Kidney (tissue), 22 donors: ENCODE measurements at places on chromosomes 6 and 20. TPM values are rescaled to one million over a fixed set of nuclear protein-coding genes. Genes with fewer than 3 reads are reported as not detected.
A peak's percentile ranks its signal among the peaks of the same experiment; 100 is the strongest.

SPO11 gene
- total RNA-seq = not detected

HAO1 gene
- not detected for total RNA-seq

RBL1 gene
- 6.5 TPM for total RNA-seq

SLPI gene
- 3,615 TPM for total RNA-seq

TINAG gene
- total RNA-seq = 22.1 TPM

DEFB132 gene
- total RNA-seq = not detected

FANCE gene
- total RNA-seq = 2.7 TPM

QKI gene
- 121 TPM for total RNA-seq

- DNase-seq = no peak
- H3K4me3 ChIP-seq = peak overlapping the region; percentile 59
- no peak overlapping the region for H3K27ac ChIP-seq
These were observed 104.8 kb upstream of the TRAF3IP2 start for GRCh38 chr6:111710439-111710838.

DNA sequence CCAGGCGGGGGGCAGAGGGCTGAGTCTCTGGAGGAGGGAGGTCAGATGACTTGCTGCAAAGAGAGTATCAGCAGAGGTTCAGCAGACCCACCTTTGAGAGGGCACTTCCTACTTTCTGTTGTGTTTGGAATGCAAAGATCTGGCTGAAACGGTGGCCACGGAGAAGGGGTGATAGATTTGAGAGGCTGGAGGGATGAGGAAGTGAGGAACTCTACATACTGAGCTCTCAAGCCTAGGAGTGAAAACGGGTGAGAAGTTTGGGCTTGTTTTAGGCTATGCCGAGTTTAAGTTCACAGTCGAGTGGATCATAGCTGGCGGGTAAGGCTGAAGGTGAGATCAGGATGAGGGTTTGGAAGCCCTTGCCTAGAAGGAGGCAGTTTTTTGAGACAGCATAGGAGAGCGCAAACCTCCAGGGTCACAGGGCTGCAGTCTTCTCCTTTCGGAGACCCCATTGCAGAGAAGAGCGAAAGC lies 477 bp upstream of the ITPA start:
- peak overlapping the region; percentile 38 for H3K27ac ChIP-seq
- peak; percentile 13 for DNase-seq

DNA sequence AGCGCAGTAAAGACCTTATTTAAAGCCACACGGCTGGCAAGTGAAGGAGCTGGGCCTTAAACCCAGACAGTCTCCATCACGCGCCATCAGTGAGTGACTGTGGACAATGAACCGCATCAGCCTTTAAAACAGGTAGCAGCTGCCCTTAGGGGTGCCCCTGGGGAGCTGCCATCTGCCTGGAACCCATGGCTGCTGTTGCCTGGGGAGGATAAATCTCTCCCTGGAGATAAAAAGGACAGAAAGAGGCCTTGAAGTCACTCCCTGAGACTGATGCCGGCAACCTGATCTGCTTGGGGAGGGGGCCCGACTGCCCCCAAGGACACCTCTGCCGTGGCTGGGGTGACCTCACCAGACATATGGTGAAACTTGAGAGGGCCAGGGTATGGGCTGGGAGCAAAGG lies 73.5 kb downstream of the PREX1 start:
- no peaks in the 10 kb centered on the region for H3K36me3 ChIP-seq
- no peaks in the 10 kb centered on the region for H3K4me1 ChIP-seq
- no peak overlapping the region for H3K4me3 ChIP-seq
- H3K27ac ChIP-seq = no peak overlapping the region

DNA sequence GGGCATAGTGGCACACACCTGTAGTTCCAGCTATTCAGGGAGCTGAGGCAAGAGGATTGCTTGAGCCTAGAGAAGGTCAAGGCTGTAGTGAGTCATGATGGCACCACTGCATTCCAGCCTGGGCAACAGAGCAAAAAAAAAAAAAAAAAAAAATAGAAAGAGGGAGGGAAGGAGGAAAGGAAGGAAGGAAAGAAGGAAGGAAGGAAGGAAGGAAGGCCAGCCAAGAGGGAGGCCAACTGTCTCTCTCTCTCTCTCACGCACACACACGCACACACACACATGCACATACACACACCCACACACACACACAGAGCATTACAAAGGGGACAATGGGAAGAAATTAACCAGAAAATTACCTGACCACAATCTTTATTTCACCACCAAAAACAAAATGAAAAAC lies 50.6 kb upstream of the COL9A1 start:
- H3K27ac ChIP-seq = no peak overlapping the region
- DNase-seq = no peak
- no peak overlapping the region for H3K4me3 ChIP-seq
- H3K27me3 ChIP-seq = no peaks in the 10 kb centered on the region

DNA sequence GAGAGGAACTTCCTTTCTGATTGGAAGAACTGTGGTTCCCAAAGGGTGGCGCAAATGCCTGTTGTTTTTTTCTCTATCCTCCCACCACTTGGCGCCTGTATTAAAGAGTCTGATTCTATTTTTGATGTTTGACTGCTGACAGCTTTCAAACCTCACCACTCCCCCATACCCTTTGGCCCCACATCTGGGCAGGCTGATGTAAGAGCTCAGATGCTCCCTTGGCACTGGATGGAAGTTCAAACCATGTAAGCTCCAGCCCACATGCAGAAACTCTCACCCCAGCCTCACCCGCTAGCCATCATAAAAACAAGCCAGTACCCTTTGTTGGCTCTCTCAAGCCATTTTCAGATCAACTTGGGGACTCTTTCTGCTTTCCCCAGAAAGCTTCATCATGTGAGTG lies 20.0 kb upstream of the TMEM14A start:
- no peak overlapping the region for H3K27ac ChIP-seq
- peak; percentile 14 for DNase-seq
- H3K4me3 ChIP-seq = no peak overlapping the region
- no peaks in the 10 kb centered on the region for H3K4me1 ChIP-seq

DNA sequence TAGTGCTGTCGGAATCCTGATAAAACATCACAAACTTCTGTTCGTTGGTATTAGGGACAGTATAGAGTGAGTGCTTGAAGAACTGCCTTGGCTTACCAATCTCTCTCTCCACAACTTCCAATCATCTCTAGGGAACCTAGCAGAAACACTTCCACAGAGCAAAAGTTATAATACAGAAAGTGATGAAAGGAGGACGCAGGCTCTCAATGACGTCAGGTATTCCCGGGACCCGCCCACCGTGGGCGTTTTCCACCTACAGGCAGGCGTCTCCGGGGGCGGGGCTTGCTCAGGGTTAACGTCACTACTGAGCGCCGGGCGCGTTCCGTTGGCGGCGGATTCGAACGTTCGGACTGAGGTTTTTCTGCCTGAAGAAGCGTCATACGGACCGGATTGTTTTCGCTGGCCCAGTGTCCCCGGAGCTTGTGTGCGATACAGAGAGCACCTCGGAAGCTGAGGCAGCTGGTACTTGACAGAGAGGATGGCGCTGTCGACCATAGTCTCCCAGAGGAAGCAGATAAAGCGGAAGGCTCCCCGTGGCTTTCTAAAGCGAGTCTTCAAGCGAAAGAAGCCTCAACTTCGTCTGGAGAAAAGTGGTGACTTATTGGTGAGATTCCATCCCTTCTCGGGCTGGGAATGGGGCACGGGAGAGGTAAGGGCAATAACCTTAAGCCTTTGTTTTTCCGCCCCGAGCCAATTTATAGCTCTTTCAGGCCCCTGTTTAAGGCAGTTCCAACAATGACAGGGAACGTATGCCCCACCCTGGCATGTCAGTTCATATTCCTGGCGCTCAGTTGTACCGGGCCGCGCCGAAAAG lies at the start of gene CENPW:
CENPW (plus strand) TSS at position 320 of the 814 bp plus-strand sequence; CDS start at position 479, 159 bp downstream.
- H3K4me3 ChIP-seq = peak within 1 kb of the TSS; percentile 96
- H3K36me3 ChIP-seq = no peaks in the 10 kb centered on the region
- peaks cover 2% of the 10 kb centered on the region for H3K4me1 ChIP-seq
- no peaks in the 10 kb centered on the region for H3K27me3 ChIP-seq

GRCh38 chr6:143400258-143401067 lies 50.0 kb downstream of the ADAT2 start:
- no peaks in the 10 kb centered on the region for H3K4me1 ChIP-seq
- no peaks in the 10 kb centered on the region for H3K27me3 ChIP-seq
- H3K4me3 ChIP-seq = no peak overlapping the region
- no peaks in the 10 kb centered on the region for H3K36me3 ChIP-seq
- H3K27ac ChIP-seq = no peak overlapping the region

DNA sequence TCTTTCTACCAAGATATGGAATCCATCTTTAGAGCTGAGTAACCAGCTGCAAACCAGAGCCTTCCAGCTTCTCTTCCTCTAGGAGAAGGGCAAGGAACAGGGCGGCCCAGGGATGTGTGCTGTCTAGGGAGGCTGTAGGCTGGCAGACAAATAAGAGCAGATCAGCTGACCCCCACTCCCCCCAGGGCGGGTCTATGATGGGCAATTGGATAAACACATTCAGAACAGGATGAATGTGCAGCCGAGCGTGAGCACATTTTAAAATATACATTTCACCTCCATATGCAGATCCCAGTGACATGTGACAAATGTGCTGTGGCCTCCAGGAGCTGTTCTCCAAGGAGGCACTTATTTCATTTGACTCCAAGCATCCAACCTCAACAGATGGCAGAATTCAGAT lies 580.1 kb downstream of the PTPRT start:
- no peaks in the 10 kb centered on the region for H3K27me3 ChIP-seq
- H3K4me1 ChIP-seq = no peaks in the 10 kb centered on the region
- no peak overlapping the region for H3K4me3 ChIP-seq

DNA sequence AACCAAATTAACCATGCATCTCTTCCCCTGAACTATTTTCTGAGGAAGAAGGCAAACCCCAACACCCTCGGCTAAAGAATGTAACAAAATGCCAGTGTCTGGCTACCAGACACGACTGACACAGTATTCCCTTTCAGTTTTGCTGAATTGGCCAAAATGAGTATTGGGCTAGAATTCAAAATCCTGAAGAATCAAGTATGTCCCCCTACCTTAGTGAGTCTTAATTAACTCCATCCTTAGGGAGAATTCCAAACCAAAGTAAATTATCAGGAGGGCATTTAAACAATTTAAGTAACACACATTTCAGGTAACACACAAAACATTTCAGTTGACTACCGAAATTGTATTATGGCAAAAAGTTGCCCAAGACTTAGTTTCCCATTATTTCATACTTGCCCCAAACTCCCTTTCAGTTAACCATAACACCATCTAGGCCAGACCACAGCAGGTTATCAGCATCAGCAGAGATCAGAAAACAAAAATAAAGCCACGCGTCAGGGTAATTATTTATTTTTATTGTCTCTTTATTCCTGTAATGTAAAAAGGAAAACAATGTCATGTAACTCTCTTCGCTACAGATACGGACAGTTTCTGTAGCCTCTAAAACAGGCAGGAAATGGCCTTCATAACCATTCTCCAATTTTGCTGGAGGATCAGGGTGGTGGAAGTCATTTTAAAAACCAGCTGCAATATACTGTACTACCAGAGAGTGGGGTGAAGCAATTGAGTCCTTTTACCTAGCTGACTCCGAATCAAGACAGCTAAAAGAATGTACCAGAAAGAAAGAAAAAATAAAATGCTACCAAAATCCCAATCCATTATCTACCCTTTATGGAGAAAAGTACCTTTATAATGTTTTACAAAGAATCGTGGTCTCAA lies 1.9 kb downstream of the SNX5 start:
- H3K27me3 ChIP-seq = no peaks in the 10 kb centered on the region
- H3K4me1 ChIP-seq = no peaks in the 10 kb centered on the region
- DNase-seq = peak; percentile 69
- H3K36me3 ChIP-seq = no peaks in the 10 kb centered on the region

- DNase-seq = no peak
- no peak overlapping the region for H3K27ac ChIP-seq
- H3K4me3 ChIP-seq = no peak overlapping the region
These were observed 1.8 kb upstream of the PSORS1C2 start for GRCh38 chr6:31140643-31141042.

GRCh38 chr20:61694682-61695081 lies 371.0 kb downstream of the TAF4 start:
- H3K36me3 ChIP-seq = no peaks in the 10 kb centered on the region
- no peaks in the 10 kb centered on the region for H3K27me3 ChIP-seq
- no peak overlapping the region for H3K27ac ChIP-seq
- H3K4me3 ChIP-seq = no peak overlapping the region

DNA sequence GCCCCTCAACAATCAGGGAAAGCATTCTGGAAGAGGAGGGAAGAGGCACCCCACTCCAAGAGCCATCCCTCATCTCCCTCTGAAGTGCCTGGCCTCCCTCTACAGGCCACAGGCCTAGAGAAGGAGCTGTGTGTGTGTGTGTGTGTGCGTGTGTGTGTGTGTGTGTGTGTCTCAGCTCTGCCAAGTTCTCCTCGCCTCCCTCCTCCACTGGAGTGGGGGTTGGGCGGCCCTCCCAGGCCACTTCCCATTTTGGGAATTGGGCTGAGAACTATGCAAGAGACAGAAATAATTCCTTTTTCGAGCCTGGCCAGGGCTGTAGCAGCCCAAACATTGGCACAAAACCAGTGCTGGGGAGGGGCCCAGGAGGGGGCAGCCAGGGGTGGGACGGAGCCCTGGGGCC lies 35.7 kb downstream of the KCNB1 start:
- no peak overlapping the region for H3K4me3 ChIP-seq
- H3K27me3 ChIP-seq = no peaks in the 10 kb centered on the region
- no peak overlapping the region for H3K27ac ChIP-seq
- H3K4me1 ChIP-seq = no peaks in the 10 kb centered on the region
- peak; percentile 89 for DNase-seq

GRCh38 chr6:151482290-151482689 lies 11.5 kb upstream of the CCDC170 start:
- no peak overlapping the region for H3K4me3 ChIP-seq
- no peaks in the 10 kb centered on the region for H3K4me1 ChIP-seq
- no peak for DNase-seq

DNA sequence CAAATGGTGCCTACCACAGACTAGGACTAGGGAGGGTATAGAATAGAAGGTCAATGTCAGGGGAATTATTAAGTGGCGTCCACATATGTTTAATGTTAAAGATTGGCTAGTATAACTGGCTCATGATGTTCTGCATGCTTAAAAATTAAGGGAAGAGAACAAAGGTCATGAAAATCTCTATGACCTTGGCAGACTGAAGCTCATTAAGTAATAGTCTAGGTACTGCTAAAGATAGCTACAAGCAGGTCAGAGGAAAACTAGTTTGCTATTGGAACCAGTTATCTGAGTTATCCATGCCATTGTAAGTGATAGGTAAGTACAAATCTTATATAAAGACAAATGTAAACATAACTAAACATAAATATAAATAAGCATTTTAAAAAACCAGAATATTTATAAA lies 32.9 kb upstream of the PRSS35 start:
- H3K36me3 ChIP-seq = no peaks in the 10 kb centered on the region
- no peaks in the 10 kb centered on the region for H3K27me3 ChIP-seq
- DNase-seq = no peak
- no peak overlapping the region for H3K4me3 ChIP-seq

DNA sequence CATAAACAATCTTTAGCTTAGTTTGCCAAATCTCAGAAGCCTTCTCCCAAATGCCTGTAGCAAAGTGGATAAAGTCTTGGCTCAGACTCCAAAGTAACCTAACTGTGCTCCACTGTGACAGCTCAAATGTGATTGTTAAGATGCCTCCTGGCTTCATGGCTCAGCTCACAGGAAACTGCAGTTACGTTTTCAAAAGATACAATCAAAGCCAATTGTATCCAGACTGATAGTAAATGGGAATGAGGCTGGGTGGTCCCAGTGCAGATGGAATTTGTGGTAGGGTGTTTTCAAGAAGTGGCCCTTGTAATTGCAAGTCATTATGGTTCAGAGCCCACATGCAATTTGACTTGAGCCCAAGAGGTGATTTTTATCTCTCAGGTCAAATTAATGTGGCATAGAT lies 151.2 kb upstream of the TAB2 start:
- H3K27me3 ChIP-seq = no peaks in the 10 kb centered on the region
- no peaks in the 10 kb centered on the region for H3K4me1 ChIP-seq
- no peaks in the 10 kb centered on the region for H3K36me3 ChIP-seq
- no peak overlapping the region for H3K4me3 ChIP-seq
- no peak for DNase-seq

GRCh38 chr6:3575166-3575565 lies 118.3 kb upstream of the SLC22A23 start:
- no peak overlapping the region for H3K4me3 ChIP-seq
- no peak overlapping the region for H3K27ac ChIP-seq
- no peaks in the 10 kb centered on the region for H3K36me3 ChIP-seq
- H3K27me3 ChIP-seq = no peaks in the 10 kb centered on the region
- no peaks in the 10 kb centered on the region for H3K4me1 ChIP-seq
- no peak for DNase-seq
